Right ventricle myocardium inferior (tissue), 1 donor: ENCODE measurements at places on chromosomes 5 and 9. TPM values are rescaled to one million over a fixed set of nuclear protein-coding genes. Genes with fewer than 3 reads are reported as not detected.
A peak's percentile ranks its signal among the peaks of the same experiment; 100 is the strongest.

GRCh38 chr5:125549322-125549911 lies 803.0 kb upstream of the ZNF608 start:
- DNase-seq: no peak

GRCh38 chr5:116498503-116499048 lies 76.0 kb downstream of the SEMA6A start:
- DNase-seq: no peak

The IFNK gene
- total RNA-seq: not detected

The SLIT3 gene
- total RNA-seq: 12.4 TPM

- DNase-seq: peak; percentile 66
Observed at GRCh38 chr5:170633235-170634081, 129.6 kb downstream of the KCNIP1 start.

GRCh38 chr9:127154003-127154389 lies 31.6 kb upstream of the ANGPTL2 start:
- no peak for DNase-seq

DNA sequence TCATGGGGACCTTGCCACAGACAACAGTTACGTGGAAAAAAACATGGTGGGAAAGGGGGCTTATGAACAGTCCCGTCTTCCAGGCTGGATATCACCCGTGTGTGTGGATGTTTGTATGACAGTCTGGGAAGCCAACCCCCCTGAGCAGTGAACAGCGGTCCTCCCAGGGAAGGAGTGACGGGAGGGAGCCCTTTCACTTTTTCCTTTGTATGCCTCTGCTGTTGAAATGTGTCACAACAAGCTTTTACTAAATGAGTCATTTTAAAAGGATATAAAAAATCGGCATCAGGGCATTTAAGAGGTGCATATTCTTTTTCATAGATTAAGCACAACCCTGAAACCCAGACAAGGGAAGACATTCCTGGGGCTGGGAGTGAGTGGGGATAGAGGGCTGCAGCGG lies 5.1 kb downstream of the MYMK start:
- no peak for DNase-seq

The LCN1 gene
- total RNA-seq: not detected

DNA sequence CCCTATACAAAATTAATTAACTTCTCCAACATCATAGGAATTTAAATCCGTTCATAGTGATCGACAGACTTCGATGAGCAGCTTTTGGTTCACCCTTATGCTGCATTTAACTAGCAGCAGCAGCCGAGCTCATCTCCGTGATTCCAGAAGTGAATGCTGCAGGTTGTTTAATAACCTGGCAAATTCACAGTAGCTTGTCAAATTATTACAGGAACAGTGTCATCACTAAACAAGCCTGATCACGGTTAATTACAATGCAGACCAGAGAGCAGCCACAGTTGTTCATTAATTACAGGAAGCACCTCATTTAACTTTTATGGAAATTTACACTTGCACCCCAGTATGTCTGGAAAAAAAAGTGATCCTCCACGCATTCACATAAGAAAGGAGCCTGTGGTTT lies 188.2 kb downstream of the BNC2 start:
- DNase-seq: no peak

The HTR1A gene
- total RNA-seq: not detected

The PCDHB3 gene
- total RNA-seq: 0.70 TPM

The PROB1 gene
- 49.3 TPM for total RNA-seq

GRCh38 chr5:64164166-64164565 lies 1.5 kb upstream of the RNF180 start:
- DNase-seq: no peak

The BAG1 gene
- total RNA-seq: 132 TPM

DNA sequence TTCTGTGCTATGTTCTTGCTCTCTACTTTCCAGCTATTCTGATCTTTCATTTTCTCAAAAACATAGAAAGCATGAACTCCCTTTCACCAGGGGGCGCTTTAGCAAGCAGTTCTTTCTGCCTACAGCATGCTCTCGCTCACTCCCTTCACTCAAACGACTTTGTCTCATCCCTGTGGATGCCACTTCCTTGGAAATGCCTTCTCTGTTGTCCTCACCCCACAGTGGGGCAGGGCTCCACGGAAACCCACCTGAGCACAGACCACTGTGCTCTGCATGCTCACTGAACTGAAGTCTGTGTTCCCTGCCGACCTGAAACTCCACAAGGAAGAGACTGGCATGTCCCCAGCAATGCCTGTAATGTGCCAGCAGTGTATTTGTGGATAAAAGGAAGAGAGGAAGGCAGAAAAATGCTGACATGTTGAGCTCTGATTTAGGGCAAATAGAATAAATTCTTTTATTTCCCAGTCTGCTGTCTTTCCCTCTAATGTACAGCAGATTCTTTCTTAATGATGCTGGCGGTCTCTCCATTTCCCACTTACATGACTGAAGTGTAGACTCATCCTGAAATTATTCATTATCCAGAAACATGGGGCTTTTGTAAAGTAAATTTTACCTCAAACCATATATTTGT lies 4.9 kb upstream of the ROR2 start:
- DNase-seq: no peak

The C9orf153 gene
- total RNA-seq: not detected

DNA sequence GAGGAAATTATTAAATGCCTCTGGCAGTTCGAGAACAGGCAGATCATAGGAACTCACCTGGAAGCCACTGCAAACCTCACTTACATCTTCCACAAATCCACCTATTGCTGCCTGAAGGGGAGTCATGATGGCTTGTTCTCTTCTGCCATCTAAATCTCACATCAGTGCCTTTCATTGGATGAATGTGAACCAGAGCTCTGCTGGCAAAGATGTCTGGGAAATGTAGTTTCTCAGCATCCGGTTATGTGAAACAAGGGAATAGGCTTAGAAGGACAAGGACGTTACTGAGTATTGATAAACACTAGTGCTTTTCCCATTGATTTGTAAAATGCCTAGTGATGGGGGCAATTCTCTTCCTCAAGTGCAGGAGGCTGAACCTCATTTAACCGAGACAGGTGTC lies 483.3 kb downstream of the ARHGEF28 start:
- no peak for DNase-seq

GRCh38 chr9:20604562-20604961 lies 17.7 kb downstream of the MLLT3 start:
- DNase-seq: no peak

- no peak for DNase-seq
Observed at GRCh38 chr5:55600497-55601203, 65.9 kb upstream of the PLPP1 start.

- no peak for DNase-seq
Observed at GRCh38 chr5:144192661-144193060, 22.0 kb downstream of the KCTD16 start.

The PCDHGA4 gene
- 7.8 TPM for total RNA-seq

GRCh38 chr5:41817625-41818301 lies 52.5 kb downstream of the OXCT1 start:
- DNase-seq: no peak

DNA sequence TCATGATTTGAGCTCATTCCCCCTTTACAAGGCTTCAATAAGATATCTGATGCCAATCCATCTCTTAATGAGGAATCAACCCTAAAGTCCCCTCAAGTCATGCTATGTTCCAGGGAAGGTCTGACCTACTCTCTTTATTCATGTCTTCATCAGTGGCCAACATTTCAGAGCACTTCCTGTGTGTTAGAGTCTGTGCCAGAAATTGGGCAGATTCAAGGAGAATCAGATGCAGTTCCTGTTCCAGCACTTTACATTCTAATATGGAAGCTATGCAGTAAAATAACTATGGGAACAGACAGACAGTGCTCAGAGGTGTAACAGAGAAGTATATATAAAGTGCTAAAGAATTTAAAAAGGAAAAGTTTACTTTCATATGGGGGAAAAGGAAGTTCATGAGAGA lies 193.4 kb upstream of the NR4A3 start:
- DNase-seq: no peak

The PCDHA9 gene
- not detected for total RNA-seq

DNA sequence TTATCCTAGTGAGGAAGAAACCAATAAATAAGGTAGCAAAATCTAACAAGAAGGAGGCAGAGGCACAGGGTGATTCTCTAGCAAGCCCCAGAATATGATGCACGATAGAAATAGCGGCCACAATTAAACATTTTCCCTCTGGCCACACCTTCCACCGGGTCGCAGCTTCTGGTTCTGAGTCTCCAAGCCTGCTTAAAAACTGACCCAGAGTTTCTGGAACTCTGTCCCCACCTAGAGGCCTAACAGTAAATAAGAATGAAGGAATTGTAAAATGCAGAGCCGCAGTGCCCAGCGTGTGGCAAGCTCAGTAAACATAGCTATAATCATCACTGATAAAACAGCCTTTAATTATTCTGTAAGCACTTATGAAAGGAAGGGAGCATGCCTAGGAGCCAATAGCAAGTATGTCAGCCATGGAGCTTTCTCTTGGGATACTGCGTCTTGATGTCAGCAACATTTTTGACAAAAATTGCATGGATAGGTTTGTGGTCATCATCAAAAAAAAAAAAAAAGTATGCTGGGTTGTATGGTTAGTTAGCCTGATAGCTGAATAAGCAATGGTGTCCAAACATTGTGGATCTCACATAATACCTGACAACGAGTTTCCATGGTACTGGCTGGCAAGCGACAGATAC lies 465.5 kb downstream of the DNAH5 start:
- DNase-seq: no peak

DNA sequence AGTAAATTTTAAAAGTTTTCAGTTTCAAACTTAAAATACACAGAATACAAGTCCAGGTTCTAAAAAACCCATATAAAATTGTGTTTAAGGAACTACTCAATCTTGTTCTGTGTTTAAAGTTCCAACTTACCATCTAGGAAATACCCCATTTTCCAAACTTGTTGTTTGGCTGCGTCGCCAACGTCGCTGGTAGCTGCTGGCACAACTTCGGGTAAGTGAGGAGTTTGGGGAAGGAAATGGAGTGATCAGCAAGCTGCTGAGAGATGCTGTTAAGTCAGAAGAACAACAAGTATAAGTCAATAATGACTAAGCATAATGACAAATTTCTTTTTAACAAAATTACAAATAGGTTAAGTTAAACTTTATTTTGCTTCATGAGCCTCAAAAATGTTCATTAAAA lies 71.3 kb upstream of the RAPGEF6 start:
- no peak for DNase-seq

DNA sequence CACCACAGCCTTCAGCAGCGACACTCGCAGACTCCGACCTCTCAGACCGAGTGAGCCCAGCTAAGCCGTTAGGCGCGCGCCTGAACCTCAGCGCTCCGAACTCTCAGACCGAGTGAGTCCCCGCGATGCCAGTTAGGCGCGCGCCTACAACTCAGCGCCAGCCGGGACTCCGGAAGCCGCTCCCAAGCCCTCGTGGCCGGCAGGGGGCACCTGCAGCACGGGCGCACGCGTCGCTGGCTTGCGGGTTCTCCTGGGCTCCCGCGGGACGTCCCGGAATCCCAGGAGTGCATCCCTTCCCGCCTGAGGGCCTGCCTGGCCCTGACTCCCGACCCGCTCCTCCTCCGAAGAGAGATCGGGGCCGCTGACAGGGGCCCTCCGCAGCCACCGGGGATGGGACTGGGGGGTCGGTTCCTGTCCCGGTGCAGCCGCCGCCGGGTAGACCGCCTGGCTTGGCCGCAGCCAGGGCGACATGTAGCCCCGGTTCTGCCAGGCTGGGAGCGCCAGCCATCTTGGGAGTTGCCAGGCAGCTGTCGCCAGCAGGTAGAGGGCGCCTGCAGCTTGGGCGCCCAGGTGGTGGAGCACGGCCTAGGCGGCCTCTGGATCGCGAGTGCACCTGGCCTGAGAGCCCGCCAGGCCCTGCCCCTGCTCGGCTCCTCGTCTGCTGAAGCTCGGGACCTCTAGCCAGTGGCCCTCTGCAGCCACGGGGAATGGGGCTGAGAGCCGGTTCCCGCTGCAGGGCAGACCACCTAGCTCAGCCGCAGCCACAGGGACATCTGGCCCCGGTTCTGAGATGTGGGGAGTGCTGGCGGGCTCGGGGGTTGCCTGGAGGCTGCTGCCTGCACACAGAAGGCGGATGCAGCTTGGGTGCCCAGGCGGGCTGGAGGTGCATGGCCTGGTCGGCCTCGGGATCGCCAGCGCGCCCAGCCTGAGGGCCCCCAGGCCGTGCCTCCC lies at the start of gene ANKRD18A:
Gene ANKRD18A, minus strand, starts transcription at position 114 of the 951 bp plus-strand sequence. CDS start 311 bp downstream, outside the sequence.
- DNase-seq: peak; percentile 89

- DNase-seq: peak; percentile 72
Observed at GRCh38 chr5:176550275-176550831, 1.2 kb downstream of the CDHR2 start.

- no peak for DNase-seq
Observed at GRCh38 chr5:168123631-168124528, 167.6 kb upstream of the WWC1 start.

The PCDHB12 gene
- total RNA-seq: 1.3 TPM

- no peak for DNase-seq
Observed at GRCh38 chr9:133647148-133647547, 11.0 kb downstream of the DBH start.

GRCh38 chr9:93308158-93308602 lies 124.2 kb downstream of the WNK2 start:
- peak; percentile 59 for DNase-seq

DNA sequence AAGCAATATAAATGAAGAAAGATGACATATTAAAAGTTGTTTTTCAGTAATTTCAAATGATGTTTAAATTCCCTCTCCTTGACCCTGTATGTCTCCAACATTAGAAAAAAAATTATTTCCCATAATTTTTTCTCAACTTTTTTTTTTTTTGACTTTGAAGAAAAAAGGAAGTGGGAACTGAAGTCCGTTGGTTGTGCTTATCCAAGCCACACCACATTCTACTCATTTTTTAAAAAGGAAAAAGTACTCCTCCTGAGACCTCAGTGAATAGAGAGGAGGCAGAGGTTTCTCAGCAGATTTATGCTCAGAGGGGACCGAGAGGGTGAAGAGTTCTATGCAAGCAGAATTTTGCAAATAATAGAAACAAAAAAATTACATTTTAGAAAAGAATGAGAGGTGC lies 123.3 kb downstream of the PCSK5 start:
- no peak for DNase-seq

The DMRT2 gene
- total RNA-seq: not detected

DNA sequence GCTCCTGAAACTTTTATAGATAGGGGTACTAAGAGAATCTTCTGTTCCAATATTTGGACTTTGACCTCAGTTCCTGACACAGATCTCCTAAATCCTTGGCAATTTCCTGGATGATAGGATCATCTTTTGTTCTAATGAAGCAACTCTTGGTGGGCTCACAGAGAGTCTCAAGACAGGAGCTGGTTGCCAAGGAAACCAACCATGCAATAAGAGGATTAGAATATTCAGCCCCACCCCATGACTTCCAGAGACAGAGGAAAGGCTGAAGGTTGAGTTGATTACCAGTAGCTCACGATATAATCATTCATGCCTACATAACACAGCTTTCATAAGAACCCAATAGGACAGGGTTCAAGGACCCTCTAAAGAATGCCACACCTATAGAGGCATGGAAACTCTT lies 2050.2 kb upstream of the CDH6 start:
- no peak for DNase-seq

The ZFP2 gene
- 0.70 TPM for total RNA-seq
